ENCODE measurements at places on chromosomes 5 and 9. TPM values are rescaled to one million over a fixed set of nuclear protein-coding genes. Genes with fewer than 3 reads are reported as not detected.

DNA sequence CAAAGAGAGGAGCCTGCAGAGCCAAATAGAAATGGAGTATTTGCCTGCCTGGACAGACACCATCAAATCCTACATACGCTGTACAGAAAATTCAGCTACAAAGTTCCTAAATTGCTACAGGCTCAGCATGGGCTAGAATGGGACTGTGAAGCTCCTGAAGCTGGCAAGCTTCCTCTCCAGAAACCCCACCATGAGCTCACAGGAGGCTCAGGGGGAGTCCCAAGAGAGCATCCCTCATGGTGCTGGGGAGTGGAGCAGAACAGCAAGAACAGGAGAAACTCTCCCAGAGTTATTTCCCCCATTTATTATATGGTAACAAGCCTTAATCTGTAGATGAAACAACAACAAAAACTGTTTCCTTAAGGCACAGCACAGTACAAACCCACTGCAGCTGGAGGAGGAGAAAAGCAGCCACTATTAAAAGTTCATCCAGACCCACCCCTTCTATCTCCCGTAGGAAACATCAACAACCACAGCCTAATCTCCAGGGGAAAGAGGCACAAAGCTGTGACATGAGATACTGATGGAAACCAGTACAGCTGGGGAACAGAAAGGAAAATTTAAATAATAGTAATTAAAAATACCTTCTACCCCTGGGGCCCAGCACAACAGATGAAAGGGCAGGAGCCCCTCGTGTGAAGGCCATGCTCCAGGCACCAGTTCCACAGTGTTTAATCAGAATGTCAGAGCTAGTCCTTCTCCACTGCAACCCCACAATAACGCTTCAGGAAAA is 548.5 kb downstream of the MTRR start:
- no peak overlapping the region for H3K27ac ChIP-seq
- DNase-seq: no peak
- H3K36me3 ChIP-seq: no peaks in the 10 kb centered on the region
- no peaks in the 10 kb centered on the region for H3K4me1 ChIP-seq

DNA sequence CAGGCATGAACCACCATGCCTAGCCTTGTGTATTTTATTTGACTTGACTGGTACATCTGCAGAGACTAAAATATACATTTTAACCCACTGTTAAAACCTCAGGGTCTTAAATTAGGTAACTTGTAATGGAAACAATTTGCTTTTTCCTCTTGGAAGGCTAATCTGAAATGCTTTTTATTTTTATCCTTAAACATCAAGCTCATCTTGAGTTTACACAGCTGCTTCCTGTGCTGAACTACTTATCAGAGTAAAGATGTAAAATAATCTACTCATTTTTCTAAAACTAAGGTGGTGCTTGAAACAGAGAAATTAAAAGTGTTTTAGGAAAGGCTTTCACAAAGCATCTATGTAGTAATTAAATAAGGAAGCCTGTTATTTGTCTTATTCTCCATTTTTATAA is 144.1 kb downstream of the ENTREP1 start:
- H3K4me1 ChIP-seq: no peaks in the 10 kb centered on the region
- no peaks in the 10 kb centered on the region for H3K36me3 ChIP-seq
- no peak overlapping the region for H3K4me3 ChIP-seq
- DNase-seq: no peak

GRCh38 chr5:43061352-43062075 is 21.4 kb upstream of the ANXA2R start:
- H3K27me3 ChIP-seq: peaks cover 2% of the 10 kb centered on the region
- DNase-seq: no peak

- no peaks in the 10 kb centered on the region for H3K27me3 ChIP-seq
- no peak overlapping the region for H3K4me3 ChIP-seq
- peaks cover 8% of the 10 kb centered on the region for H3K4me1 ChIP-seq
- DNase-seq: no peak
These were observed 3.9 kb upstream of the FKTN start for GRCh38 chr9:105554042-105554441.

RCL1 gene
- total RNA-seq: 12.2 TPM

GRCh38 chr5:91332267-91333045 is 50.7 kb downstream of the ARRDC3 start:
- H3K4me1 ChIP-seq: peaks cover 2% of the 10 kb centered on the region
- DNase-seq: no peak
- H3K36me3 ChIP-seq: no peaks in the 10 kb centered on the region
- H3K4me3 ChIP-seq: no peak overlapping the region
- H3K27ac ChIP-seq: no peak overlapping the region
- H3K27me3 ChIP-seq: peaks cover 1% of the 10 kb centered on the region

All from endothelial cell (in vitro differentiated cells).